ENCODE measurements at places on chromosomes 1 and 21.
A peak's percentile ranks its signal among the peaks of the same experiment; 100 is the strongest.

- no peak for DNase-seq
These were observed 7.2 kb downstream of the OBSCN start for GRCh38 chr1:228214921-228215662.

- no peak for DNase-seq
These were observed 17.5 kb upstream of the FAM43B start for GRCh38 chr1:20534659-20535417.

GRCh38 chr1:163379801-163380200, 58.0 kb downstream of the NUF2 start:
- DNase-seq = no peak

DNA sequence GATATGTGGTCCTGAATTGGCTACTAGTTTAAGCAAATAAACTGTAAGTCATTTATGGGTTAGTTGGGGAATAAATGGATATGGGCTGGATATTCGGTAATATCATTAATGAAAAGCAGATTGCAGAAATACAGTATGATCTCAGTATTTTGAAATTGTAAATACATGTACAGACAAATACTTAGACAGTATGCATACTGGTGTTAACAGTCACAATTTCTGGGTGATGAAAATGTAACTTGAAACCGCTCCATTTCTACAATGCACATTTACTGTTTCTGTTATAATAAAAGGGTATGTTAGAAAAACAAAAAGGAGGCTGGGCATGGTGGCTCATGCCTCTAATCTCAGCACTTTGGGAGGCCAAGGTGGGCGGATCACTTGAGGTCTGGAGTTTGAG, 28.0 kb downstream of the BLZF1 start:
- no peak for DNase-seq

- peak; percentile 60 for DNase-seq
These were observed 46.1 kb downstream of the SLC44A3 start for GRCh38 chr1:94866164-94866807.

DNA sequence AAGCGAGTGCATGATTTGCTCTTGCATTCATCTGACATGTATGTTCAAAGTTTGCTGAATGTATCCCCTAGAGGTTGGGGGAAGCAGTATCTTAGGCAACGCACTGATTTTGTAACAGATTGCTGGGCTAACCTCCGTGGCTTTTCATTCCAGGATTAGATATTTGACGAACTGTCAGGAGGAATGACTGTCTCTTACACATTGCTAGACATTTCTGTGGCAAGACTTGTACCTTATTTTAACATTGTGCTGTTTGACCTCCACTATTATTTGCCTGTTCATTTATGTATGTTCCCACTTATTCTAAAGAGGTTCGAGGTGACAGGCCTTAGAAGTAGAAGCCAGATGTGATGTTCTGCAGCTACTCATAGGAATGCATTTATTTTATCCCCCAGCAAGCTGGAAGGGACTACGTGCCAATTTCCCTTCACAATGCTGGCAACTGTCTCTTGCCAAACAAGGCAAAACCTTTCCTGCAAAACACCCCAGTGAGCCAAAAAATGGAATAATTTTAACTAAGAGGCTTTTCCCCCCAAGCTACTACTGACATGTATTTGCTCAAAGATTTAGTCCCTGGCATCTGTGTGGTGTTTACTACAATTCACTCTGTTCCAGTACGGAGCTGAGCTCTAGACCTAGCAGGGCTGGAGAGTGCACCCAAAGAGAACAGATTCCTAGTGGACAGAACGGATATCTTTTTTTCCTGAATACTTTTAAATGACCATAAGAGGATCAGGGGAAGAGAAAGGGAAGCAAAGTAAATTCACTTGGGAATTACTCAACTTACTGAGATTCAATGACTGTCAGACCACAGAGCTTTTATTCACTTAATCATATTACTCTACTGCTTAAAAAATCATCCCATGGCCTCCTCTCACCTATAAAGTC, 646.2 kb downstream of the SMYD3 start:
- DNase-seq = peak; percentile 90

GRCh38 chr1:64980745-64981600, 14.6 kb upstream of the JAK1 start:
- peak; percentile 40 for DNase-seq

GRCh38 chr1:173562813-173563212, 40.1 kb downstream of the SLC9C2 start:
- DNase-seq = no peak

- DNase-seq = peak; percentile 26
These were observed 19.0 kb downstream of the TGFB2 start for GRCh38 chr1:218364028-218364710.

GRCh38 chr1:160781186-160781766, 14.7 kb upstream of the LY9 start:
- no peak for DNase-seq

GRCh38 chr1:8259498-8260290, 58.2 kb upstream of the SLC45A1 start:
- peak; percentile 91 for DNase-seq

DNA sequence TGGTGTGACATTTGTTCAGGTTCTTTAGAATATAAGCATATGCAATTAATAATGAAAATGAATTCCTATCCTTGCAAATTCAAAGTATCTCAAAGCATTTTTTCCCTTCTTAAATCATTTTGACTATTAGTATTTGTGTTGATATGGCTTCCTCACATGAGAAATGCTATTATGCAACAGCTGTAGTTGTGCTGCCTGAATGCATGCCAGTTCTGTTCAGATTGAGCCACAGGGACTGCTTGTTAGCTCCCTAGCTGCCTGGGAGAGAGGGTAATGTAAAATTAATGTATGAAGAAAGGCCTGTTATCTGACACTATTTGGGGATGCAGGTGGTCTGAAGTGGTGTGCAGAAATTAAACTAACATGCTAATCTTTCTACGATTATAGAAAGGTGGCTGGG, 45.5 kb downstream of the CACHD1 start:
- peak; percentile 87 for DNase-seq

DNA sequence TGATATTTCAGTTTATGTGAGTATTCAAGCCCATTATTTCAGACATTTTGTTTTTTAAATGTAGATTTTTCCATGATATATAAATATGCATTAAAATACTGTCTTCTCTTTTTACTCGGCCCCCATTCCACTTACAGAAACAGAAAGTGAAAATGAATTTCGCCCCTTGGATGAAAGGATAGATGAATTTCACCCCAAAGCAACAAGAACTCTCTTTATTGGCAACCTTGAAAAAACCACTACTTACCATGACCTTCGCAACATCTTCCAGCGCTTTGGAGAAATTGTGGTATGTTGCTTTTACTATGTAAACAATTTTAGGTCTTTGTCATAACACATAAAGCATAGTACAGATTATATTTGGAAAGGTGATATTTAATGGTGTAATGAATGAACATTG, 59.9 kb downstream of the ZBTB17 start:
- peak; percentile 48 for DNase-seq

DNA sequence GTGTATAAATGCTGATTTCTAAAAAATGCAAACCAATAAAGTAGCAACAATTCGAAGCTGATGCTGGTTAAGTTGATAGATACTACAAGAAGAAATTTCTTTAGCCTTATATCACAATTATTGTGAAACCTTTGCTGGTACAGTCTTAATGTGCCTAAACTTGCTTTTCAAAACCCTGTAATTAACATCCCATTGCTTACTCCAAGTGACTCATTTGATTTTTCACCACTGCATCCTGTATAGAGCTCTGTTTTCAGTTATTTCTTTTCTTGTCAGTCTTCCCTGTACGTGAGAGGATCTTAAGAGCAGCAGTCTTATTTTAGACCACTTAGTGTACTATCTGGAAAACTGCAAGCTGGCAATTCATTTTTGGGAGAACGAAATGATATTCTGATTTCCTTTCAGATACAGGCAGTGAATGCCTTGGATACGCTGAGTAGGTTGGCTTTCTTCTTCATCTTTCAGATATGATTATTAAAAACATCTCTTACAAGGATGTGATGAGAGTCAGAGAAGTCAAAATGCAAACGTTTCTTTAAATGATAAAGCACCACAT, 210.3 kb downstream of the KCTD3 start:
- DNase-seq = no peak

GRCh38 chr1:228927946-228928898, 192.9 kb downstream of the RHOU start:
- DNase-seq = peak; percentile 14
